Psoas muscle (tissue), 8 donors: ENCODE measurements at places on chromosomes 16 and 17.

GRCh38 chr17:38958326-38958725 lies 8.9 kb downstream of the FBXO47 start:
- no peak for DNase-seq

DNA sequence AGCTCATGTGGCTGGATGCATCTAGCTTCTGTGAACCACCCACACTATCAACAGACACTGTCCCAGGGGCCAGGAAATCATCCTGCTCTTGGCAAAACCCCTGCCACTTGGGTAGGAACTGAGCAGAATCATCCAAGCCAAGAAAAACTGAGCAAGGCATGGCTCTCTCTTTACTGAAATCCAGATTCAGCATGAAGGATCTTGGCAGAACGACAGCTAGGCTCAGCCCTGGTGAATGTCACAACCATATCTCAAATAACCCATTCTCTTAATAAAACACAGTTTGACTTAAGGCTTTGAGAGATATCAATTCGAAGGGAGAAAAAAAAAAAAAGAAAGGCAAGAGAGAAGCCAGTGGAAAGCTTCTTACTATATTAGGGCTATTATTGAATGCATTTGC lies 72.2 kb downstream of the MAF start:
- DNase-seq = no peak

DNA sequence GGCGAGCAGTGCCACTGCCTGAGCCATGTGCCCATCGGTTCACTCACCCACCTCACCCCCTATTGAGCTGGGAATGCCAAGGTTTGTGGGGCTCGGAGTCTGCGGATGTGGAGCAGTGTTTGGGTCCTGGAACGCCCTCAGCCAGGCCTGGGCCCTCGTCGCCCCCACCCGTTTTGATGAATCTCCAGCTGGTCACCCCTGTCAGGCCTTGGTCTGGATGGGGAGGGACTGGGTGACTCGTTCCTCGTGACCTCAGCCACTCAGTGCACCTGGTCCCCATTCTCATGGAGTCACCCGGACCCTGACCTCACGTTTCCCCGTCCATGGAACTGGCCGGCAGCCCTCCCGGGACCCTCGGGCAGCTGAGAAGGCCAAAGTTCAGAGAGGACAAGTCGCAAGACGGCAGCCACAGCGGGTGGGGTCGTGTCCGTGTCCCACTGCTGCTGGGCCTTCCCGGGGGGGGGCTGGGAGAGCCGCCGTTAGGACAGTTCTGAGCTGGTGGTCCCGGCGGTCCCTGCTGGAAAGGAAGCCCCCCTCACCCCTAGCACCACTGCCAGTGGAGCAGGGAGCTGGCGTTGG lies 23.2 kb downstream of the GSE1 start:
- DNase-seq = no peak

DNA sequence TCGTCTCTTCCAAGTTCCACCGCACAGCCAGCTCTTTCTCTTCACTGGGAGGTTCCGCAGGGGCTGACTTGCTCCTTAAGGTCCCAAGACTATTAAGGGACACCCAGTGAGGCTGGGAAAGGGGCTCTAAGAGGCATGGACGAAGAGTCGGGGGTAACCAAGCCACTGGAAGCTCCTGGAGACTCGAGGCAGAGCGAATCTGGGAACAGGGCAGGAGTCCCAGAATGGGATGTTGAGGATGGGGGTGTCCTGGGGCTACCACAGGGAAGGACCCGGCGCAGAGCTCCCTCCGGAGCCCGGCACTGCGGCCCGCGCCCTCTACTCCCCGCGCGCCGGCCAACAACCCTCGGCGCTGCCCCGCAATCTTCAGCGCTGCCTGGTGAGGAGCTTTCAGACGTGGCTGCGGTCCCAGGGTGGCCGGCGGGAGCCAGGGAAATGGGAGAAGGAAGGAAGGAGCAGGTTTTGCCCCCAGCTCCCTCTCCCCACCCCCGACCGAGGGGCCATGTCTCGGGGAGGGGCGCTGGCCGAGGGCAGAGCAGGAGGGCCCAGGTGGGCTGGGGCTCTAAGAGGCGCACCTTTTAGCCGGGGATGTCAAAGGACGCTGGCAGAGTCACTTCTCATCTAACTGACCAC lies 581 bp downstream of the CHST5 start:
- DNase-seq = no peak

DNA sequence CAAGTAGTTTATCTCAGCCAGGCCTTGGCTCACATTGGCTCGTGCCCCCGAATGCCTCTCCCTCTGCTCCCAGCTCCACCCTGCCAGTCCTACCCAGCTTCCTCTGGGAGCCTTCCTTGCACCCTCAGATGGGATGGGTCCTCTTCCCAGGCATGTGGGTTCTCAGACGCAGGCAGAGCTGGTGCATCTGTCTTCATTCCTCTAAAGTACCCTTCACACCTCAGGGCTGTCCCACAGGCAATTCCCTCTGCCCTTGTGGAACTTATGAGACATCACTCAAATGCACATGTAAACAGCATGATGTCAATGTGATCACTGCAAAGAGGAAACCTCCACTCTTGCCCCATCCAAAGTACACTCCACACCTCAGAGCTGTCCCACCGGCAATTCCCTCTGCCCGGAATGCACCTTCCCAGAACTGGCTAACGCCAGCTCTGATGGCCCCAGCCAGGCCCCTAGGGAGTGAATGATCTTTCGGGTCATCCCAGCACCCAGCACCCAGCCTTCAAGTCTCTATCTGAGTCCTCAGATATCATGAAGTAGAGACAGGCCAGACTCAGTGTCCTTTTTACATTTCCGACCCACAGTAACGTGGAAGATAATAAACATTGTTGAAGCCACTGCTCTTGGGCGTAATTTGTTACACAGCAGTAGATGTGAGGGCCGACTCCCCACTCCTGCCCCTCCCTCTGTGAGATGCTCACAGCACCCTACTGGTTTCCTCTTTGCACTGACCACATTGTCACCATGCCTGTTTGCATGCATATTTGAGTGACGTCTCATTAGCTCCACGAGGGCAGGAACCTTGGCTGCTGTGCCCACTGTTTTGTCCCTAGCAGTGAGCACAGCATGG lies 85.4 kb downstream of the N4BP1 start:
- no peak for DNase-seq

DNA sequence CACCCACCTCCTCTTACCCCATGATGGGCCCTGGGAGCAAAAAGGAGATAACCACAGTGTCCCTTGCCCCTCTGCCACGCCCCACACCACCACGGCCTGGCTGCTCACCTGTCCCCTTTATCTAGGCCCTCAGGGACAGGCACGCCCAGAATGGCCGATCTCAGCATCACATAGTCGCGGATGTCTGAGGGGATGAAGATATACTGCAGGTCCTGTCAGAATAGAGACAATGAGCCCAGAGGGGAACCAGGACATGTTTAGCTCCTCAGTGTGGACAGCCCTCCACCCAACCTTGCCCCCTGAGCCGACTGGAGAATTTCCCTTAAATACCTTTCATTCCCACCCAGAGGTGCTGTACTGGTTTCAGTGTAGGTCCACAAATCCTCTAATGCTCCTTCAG lies 15.2 kb downstream of the ST6GALNAC2 start:
- no peak for DNase-seq

- DNase-seq = peak; percentile 15
These were observed 9.4 kb downstream of the SGCA start for GRCh38 chr17:50175035-50175807.

- DNase-seq = no peak
These were observed 46.0 kb downstream of the BANP start for GRCh38 chr16:87996962-87997880.

- DNase-seq = no peak
These were observed 10.5 kb downstream of the NXN start for GRCh38 chr17:968812-969730.

- peak; percentile 60 for DNase-seq
These were observed 66.3 kb downstream of the MPRIP start for GRCh38 chr17:17108451-17109049.

DNA sequence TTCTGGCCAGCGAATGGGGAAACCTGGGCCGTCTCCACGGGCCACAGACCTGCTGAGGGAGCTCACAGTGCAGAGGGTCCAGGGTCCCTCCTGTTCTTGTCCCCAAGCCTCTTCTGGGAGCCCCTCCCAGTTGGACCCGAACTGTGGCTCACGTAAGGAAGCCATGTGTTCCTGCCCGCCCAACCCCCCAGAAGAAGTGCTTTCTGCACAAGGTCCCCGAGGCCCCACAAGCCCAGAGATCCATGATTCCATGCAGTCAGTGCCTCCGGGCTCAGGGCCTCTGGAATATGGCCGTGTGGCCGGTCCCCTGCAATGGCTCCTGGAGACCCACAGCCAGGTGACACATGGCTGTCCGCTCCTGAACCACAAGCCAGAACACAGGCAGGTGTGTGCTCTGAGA lies 272.4 kb downstream of the C16orf95 start:
- DNase-seq = no peak

GRCh38 chr16:47374629-47375028 lies 86.2 kb downstream of the ITFG1 start:
- no peak for DNase-seq

GRCh38 chr16:85825326-85825725 lies 25.8 kb downstream of the COX4I1 start:
- DNase-seq = no peak

DNA sequence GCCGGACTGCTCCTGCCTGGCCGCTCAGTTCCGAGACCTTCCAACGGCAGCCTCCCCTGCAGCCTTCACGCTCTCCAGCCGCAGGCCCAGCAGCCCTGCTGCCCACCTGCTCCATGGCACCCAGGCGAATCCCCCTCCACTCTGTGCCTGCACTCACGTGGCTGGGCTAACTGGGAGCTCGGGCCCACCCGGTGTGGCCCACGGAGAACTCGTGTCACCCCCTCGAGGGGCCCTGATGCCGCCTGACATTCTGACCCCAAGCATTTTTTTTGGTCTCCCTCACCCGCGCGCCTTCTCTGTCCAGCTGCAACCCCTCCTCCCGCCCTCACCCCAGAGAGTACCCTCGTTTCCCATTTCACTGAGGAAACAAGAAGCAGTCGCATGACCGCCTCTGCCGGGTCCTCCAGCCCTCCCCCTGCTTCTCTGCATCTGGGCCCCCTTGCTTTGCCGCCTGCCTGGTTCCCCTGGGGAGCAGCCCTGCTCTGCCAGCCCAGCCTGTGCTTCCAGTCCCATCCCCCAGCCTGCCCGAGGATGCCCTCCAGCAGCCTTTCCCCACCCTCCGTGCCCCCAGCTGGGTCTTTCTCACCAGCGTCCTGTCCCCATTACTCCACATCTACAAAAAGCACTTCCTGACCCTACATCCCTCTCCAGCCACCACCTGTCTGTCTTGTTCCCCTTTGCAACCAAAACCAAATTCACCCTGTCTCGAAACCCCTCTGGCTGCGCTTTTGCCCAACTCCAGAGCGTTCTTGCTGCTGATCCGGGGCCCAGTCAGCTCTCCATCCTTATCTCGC lies 146.4 kb upstream of the CHMP6 start:
- peak; percentile 49 for DNase-seq

DNA sequence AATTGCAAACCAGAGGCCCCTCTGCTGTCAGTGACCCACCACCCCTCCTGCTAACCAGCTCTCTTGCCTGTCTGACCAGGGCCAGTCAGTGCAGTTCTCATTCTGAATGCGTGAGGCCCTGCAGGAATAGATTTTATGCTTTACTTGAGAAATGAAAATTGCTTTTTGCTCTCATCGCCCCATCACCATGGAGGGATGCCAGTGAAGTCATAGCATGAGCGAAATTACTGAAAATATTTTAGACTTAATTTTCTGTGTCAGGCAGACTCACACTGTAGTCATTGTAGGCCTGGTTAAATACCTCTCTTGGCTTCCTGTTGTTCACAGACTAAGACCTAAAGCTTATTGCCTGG lies 490.5 kb upstream of the CDH5 start:
- no peak for DNase-seq
